ENCODE measurements at places on chromosomes 7 and 10.

DNA sequence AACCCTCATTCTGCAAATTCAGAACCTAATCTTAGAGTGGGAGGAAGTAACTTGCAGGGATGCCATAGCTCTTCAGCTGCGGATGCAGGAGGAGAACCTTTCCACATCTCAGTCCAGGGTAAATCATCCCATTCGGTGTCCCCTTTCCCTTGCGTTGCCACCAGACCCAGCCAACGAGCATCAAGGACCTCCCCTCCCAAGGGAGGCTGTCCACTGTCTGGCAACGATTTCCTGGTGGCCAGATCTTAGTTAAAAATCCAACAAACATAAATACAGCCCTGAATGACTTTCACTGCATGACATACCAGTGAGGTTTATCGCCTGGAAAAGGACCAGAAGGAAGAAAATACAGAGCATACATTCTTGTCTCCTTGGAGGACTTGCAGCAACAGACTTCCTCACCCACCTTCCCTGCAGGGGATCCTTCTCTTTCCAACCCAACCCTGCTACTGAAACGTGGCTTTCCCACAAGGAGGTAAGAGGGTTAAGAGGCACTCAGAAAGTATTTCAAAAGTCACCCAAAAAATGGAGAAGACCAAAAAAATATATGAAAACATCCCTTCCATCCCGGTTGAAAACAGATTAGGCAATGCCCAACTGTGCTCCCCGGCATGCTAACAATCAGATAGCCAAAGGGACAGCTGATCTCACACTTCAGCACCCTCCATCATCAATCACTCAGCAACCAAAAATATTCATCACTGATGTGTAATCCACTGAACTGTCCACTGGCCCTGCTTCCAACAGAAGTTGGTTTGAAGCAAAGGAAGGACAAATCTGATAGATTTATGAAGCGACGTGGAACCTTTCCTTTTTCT lies 206.6 kb downstream of the TNS3 start:
- no peak for DNase-seq

- DNase-seq = no peak
These were observed 31.4 kb upstream of the IL6 start for GRCh38 chr7:22695476-22696132.

- no peak for DNase-seq
These were observed 25.5 kb downstream of the OGDHL start for GRCh38 chr10:49736564-49737113.

- no peak for DNase-seq
These were observed 59.0 kb downstream of the ST7 start for GRCh38 chr7:117012284-117012683.

GRCh38 chr7:8566016-8566415 lies 132.6 kb downstream of the NXPH1 start:
- no peak for DNase-seq

GRCh38 chr7:101754424-101755159 lies 62.8 kb upstream of the CUX1 start:
- no peak for DNase-seq

- DNase-seq = no peak
These were observed 229.8 kb downstream of the DNAJB6 start for GRCh38 chr7:157566631-157567006.

GRCh38 chr7:130454959-130455358 lies 14.1 kb upstream of the CEP41 start:
- no peak for DNase-seq

- no peak for DNase-seq
These were observed 76.0 kb downstream of the HIP1 start for GRCh38 chr7:75662579-75663301.

- DNase-seq = no peak
These were observed 833.8 kb downstream of the GRID1 start for GRCh38 chr10:85532773-85533172.

- DNase-seq = no peak
These were observed 1131.9 kb upstream of the CELF2 start for GRCh38 chr10:9885761-9886160.

DNA sequence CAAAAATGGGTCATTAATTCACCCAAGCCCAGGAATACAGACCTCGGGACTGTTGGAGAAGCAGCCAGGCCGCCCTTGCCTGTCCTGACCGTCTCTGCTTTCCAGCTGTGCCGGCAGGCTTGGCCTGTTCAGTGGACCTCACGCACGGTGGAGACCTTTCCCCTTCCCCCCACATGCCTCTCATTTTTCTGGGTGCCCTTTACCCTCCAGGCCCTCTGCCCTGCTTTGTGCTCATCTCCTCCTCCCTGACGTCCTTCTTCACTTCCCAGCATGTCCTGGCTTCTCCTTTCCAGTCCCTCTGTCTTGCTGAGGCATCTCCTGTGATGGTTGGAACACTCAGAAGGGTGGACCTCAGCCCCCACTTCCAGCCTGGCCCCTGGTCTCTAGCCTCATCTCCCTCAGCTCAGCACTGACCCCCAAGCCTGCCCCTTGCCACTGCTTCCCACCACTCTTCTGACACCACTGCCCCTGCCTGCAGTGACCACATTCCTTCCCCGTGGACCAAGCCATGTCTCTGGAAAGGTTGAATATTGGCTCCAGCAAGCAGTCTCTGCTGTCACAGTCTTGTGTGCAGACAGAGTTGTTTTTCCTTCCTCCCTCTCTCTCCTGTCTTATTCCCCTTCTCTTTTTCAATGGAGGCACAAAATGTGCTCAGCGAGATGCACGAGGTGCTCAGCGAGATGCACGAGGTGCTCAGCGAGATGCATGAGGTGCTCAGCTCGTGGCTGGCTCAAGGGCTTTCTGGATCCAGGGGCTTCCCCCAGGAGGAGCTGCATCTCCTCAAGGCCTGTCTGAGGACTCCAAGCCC lies 14.9 kb downstream of the BAG3 start:
- DNase-seq = no peak

GRCh38 chr10:133530506-133530905 lies 3.3 kb downstream of the CYP2E1 start:
- no peak for DNase-seq

DNA sequence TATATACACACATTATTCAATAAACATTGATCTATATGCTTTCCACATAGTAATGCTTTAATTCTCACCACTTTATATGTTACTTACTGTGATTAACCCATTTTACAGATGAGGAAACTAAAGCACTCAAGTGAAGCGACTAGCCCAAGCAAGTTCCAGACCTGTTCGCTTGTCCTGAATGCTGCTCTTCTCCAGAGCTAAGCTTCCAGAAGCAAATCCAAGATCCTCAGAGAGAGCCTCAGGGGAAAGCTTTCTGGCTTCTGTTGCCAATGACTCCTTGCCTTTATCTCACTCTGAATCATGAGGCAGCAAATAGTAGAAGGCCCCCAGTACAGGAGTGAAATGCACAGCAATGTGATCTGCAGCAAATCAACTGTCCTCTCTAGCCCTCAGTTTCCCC lies 32.2 kb downstream of the XPNPEP1 start:
- no peak for DNase-seq

- no peak for DNase-seq
These were observed 162.9 kb upstream of the AOAH start for GRCh38 chr7:36887233-36887632.

- DNase-seq = no peak
These were observed at the start of gene DYNC1I1 for GRCh38 chr7:95772298-95772770. TSS of gene DYNC1I1 (plus strand) at chr7:95772554. CDS start at chr7:95804730, 32,176 bp downstream.

DNA sequence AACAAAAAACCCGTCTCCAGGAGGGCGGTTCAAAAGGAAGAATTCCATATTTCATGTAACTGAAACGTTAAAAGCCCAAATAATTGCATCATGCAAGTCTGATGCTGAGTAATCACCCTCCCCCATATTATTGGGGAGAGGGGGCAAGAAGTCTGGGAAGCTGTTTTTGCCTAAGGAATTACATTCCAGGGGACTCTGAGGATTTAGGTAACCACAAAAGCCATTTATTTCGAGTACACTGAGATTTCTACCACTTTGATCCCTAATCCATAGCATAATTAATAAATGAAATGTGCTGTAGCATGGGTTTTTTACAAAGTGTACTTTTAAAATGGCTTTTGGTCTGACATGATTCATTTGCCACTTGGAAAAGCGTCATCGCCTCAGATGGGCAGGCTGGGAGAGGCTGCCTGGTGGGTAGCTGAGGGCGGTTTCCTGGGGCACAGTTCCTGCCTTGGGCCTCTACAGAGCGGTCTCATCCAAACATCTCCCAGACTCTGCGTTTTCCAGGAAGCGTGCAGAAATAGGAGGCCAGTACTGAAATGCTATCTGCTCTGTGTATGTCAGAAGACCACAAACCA lies 106.5 kb downstream of the TCF7L2 start:
- no peak for DNase-seq

GRCh38 chr7:116986611-116987565 lies 33.6 kb downstream of the ST7 start:
- no peak for DNase-seq

DNA sequence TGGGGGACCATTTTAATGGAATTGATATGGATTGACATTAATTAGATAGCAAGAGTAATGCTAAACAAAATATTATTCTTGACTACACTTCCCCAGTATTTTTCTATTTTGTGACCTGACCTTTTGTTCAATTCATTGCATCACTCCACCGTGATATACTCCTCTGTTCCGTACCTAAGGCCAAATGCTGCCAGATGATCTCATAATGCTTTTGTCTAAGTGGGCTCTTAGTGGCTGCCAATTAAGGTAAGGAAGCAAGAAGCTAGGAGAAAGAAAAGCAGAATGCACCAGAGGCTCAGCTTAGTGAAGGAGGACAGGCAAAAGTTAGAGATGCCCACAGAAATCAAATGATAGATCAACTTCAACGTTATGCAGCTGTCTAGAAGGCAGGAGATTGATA lies 36.4 kb downstream of the FEZF1 start:
- no peak for DNase-seq

DNA sequence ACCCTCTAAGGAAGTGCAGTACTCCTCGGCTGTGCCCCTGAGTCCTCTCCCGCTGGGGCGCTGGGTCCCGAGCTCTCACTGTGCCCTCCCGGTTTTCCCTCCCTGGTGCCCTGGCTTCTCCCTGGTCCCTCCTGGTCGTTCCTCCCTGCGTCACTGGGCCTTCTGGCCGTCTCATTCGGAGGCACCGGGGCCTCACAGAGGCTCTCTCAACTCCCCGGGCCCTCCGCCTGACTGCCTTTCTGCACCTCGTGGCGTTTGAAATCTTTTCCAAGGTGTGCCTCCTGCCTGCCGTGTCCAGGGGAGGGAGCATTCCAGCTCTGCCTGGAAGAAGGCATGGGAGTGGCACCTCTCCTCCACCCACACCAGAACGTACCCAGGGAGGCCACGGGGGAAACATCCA lies 174.3 kb downstream of the TCERG1L start:
- DNase-seq = no peak

- DNase-seq = no peak
These were observed 664.2 kb downstream of the NXPH1 start for GRCh38 chr7:9097565-9098060.

- no peak for DNase-seq
These were observed 63.6 kb downstream of the ANKRD7 start for GRCh38 chr7:118288098-118288497.

- no peak for DNase-seq
These were observed 314.2 kb upstream of the GNAI1 start for GRCh38 chr7:79820387-79820786.

GRCh38 chr10:69800109-69800508 lies 1.6 kb upstream of the COL13A1 start:
- DNase-seq = no peak

DNA sequence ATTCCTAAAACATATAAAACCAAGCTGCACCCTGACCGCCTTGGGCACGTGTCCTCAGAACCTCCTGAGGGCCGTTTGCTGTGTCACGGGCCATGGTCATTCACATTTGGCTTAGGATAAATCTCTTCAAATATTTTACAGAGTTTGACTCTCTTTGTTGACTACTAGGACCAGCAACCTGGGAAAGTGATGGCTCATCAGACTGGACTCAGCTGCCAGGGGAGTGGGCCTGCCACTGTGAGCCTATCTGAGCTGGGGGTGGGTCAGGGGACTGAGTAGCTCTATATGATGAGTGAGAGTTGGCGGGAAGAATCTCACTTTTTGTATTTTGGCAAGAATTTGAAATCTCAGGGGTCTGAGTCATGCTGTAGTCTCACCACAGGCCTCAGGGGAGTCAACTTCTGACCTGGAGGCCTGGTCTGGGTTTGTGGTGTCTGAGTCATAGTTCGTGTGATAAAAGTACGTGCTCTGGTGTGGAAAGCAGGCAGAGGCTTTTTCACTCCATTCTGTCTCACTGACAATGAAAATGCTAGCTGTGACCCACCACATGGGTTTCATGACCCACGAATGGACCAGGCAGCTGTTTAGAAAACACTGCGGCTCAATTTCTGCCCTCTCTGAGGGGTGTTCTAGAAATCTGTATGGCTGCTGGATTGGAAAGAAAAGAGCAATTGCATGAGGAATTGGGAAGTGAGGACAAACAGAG lies 4.2 kb upstream of the UPP1 start:
- no peak for DNase-seq

DNA sequence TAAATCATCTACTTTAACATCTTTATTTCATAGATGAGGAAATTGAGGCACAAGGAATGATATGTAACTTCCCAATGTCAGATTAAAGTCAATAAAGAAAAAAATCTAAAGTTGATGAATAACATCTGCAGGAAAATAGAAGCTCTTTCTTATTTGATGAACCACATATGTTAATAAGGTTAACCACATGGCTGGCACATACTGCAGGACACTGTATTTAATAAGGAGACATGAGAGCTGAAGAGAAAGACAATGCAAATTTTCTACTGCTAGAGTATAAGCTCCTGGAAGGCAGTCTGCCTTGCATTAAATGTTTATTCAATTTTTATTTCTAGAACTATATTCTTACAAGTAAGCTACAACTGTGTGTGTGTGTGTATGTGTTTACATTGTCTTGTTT lies 4.4 kb downstream of the RAB11FIP2 start:
- DNase-seq = no peak

GRCh38 chr10:5951721-5952407 lies 25.5 kb downstream of the IL15RA start:
- DNase-seq = no peak

DNA sequence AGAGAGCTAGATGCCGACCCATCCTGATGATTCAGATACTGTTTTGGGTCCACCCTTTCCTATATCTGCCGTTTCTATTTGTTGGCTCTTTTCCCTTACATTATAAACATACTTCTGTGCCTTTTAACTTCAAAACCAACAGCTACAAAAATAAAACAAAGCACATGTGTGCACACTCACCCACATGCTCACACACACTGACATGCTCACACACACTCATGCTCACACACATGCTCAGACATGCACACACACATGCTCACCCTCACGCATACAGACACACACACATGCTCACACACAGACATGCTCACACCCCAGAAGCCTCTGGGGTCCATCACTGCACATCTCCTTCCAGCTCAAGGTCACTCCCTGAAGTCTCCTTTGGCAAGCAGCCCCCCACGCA lies 88.1 kb downstream of the TCERG1L start:
- no peak for DNase-seq

DNA sequence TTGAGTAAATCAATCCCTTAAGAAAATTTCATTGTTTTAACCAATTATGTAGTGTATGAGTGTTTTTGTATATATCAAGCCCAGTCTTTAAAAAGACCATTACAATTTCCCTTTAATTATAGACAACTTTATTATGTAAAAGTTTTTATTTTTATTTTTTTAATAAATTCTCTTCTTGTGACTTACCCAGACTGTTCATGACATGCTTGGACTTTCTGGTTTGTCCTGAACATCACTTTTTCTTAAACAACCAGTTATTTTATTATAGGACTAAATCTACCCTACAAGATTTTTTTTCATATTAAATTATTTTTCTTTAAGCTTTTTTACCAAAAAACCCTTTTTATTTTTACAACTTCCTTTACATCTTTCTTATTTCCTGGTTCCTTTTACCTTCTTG lies 410.4 kb downstream of the ATRNL1 start:
- DNase-seq = no peak
